Immature natural killer cell (primary cell): ENCODE measurements at places on chromosomes 5 and 9. TPM values are rescaled to one million over a fixed set of nuclear protein-coding genes. Genes with fewer than 3 reads are reported as not detected.

- DNase-seq, result no peak
Measured at GRCh38 chr9:33429256-33429985, 18.0 kb downstream of the AQP3 start.

DNA sequence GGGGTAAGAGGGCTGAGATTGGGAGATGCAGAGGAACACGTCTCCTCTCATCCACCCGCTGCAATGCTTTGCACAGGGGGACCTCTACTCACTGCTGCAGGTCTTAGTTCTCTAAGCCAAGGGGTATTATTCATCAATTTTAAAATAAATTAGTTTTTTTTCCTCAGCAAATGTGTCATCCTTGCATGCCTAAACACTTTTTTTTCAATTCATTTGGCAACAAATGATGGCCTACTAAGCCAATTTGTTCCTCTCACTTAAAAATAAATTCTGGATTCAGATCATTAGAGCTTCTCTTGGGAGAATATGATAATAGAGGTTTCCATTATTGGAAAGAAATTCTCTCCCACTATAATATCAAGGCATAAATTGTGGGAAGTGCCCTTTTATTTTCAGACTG lies 338.3 kb downstream of the IRX1 start:
- DNase-seq, result no peak

- DNase-seq, result no peak
Measured at GRCh38 chr9:132630811-132631210, 39.0 kb downstream of the DDX31 start.

DNA sequence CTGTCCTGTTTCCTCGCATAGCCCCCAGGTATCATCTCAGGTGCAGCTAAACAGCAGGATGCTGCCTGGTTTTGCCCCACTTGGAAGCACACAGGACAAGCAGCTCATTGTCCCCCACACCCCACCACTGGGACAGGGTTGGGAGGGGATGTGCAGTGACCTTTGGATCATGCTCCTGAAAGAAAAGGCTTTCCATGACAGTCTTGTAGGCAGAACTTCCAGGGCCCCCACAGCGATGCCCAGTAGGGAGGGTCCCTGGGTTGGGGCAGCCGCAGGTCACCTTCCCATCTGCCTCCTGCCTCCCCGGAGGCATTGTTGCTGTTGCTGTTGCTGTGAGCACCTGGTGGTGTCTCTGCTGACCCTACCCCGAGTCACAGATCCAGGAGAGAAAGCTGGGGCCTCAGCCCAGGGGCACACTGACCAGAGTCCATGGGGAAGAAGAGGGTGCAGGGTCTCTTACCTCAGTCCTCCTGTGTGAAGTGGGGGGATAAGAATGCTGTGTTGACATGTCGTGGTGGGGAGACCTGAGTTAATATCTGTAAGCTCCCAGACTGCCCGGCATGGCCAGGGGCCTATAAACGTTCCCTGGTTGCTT lies 8.5 kb downstream of the CEP72 start:
- DNase-seq, result no peak

GRCh38 chr9:135580664-135581380 lies 19.3 kb downstream of the PAEP start:
- no peak for DNase-seq

Gene JAKMIP2
- polyA plus RNA-seq, result 1.5 TPM

GRCh38 chr9:108688051-108688450 lies 167.7 kb downstream of the ACTL7B start:
- no peak for DNase-seq

Gene GFPT2
- not detected for polyA plus RNA-seq

DNA sequence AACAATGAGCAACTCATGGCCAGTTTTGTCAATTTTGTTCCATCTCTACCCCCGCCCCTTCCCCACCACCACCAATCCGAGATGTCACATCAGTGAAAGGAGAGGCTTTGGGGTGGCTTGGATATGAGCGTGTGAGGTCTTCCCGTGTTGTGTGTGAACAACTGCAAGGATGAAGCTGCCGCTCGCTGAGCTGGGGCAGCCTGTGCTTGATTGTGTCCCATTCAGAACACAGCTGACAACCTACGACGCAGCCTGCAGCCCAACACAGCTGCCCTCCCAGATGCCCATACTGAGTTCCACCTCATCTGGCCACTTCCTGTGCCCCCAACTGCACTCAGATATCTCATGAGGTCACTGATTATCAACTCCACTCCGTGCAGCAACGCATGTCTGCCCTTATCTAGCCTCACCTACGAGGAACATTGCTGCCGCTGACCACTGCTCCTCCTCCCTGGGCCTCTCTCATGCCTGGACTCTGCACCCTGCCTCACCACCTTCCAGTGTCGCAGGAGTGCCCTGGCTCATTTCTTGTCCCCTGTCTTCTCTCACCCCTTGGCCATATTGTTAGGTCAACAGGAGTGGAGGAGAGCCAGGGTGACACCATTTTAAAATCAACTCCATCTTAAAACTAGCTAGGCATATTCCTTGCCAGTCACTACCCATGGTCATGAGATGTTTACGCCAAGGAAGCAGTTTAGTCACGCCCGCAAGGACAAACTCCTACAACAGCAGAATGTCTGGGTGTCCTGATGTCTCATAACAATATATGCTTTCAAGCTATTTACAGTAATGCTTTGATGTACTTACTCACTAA lies 7.3 kb upstream of the IL4 start:
- no peak for DNase-seq

DNA sequence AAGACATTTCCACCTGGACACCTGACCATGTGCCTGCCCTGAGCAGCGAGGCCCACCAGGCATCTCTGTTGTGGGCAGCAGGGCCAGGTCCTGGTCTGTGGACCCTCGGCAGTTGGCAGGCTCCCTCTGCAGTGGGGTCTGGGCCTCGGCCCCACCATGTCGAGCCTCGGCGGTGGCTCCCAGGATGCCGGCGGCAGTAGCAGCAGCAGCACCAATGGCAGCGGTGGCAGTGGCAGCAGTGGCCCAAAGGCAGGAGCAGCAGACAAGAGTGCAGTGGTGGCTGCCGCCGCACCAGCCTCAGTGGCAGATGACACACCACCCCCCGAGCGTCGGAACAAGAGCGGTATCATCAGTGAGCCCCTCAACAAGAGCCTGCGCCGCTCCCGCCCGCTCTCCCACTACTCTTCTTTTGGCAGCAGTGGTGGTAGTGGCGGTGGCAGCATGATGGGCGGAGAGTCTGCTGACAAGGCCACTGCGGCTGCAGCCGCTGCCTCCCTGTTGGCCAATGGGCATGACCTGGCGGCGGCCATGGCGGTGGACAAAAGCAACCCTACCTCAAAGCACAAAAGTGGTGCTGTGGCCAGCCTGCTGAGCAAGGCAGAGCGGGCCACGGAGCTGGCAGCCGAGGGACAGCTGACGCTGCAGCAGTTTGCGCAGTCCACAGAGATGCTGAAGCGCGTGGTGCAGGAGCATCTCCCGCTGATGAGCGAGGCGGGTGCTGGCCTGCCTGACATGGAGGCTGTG lies 32.4 kb downstream of the CXXC5 start:
- no peak for DNase-seq

GRCh38 chr5:135248801-135249231 lies 150.2 kb downstream of the MACROH2A1 start:
- no peak for DNase-seq

DNA sequence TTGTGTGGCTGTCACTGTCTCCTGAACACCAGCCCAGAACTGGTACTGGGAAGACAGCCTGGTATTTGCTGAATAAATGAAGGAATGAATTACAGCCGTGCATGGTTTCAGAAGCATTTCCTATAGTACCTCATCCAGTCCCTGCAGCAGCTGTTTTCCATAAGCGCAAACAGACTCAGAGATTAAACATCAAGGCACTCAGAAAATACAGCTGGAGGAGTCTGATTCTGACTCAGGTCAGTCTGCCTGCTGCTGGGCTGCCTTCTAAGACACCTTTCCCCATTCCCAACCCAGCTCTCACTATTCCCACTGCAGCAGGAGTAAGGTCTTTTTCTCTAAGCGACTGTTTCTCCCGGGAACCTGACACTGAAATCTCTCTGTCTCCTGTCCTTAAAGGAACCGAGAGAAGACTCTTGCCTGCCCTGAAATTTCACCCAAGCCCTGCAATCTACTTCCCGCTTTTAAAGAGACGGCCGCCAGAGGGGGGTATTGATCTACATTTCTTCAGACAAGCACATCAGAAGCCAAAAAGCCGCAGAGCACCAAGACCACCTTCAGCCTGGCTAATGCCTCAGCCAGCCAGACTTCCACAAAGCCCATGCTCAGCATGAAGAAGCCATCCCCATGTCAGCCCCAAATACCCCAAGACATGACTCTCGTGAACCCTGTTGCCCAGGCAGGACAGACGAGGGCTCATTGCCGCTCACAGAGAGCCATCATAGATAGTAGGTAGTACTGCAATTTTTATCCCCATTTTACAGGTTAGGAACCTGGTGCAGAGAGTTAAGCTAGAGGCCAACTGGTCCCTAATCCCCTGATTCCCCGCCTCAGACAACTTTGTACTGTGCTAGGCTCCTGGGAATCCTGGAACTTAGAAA lies 5.4 kb upstream of the FOXI1 start:
- DNase-seq, result peak; percentile 46

Gene THBS4
- polyA plus RNA-seq, result not detected

Gene ZBED3
- polyA plus RNA-seq, result 0.14 TPM

DNA sequence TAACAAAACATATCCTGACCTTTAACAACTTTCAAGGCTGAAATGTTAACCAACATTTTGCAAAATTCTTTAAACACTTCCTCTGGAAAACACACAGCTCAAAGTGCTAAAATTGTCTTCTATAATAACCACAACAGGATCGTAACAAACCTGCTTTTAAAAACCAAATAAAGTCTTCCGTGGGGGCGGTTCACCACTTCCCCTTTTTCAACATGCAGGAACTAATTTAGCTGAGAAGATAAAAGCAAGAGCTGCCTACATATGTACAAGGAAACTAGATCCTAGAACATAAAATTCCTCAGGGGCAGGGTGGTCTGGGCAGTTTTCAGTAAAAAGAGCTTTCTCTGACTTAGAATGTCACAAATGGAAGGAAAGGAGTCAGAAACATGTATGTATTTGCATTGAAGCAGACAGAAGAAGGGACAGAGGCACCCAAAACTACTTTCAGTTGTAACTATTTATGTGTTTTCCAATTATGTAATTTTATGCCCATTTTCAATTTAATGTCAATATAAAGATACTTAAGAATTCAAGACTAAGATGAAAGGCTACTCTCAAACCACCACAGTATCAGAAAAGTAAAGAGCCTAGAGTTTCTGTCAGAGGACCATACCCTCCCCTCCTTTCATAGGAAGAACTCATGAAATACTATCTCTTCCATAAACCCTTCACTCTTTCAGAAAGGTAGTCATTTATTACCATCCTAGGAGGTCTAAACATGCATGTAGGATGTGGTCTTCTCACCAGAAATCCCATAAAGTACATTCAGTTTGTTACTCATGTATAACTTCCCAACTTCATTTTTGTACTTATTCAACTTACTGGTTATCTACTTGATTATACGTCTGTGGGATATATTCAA lies 185.9 kb upstream of the RASA1 start:
- DNase-seq, result peak; percentile 61

GRCh38 chr5:166117072-166118066 lies 2174.1 kb upstream of the WWC1 start:
- no peak for DNase-seq

Gene CKMT2
- polyA plus RNA-seq, result not detected

DNA sequence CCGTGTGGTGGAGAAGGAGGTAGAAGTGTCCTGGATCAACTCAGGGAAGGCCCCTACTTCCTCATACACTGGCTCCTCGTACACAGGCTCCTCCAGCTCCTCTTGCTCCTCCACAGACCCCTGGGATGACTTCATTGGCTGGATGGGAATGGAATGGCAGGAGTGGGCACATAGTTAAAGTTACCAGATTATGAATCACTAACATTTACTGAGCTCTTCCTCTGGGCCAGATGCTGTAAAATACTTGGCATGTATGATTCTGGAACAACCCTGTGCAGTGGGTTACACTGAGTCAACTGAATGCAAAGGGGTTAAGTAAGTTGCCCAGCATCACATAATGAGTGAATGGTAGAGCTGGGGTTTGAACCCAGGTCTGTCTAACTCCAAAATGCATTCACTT lies 3.1 kb upstream of the FCHSD1 start:
- no peak for DNase-seq

DNA sequence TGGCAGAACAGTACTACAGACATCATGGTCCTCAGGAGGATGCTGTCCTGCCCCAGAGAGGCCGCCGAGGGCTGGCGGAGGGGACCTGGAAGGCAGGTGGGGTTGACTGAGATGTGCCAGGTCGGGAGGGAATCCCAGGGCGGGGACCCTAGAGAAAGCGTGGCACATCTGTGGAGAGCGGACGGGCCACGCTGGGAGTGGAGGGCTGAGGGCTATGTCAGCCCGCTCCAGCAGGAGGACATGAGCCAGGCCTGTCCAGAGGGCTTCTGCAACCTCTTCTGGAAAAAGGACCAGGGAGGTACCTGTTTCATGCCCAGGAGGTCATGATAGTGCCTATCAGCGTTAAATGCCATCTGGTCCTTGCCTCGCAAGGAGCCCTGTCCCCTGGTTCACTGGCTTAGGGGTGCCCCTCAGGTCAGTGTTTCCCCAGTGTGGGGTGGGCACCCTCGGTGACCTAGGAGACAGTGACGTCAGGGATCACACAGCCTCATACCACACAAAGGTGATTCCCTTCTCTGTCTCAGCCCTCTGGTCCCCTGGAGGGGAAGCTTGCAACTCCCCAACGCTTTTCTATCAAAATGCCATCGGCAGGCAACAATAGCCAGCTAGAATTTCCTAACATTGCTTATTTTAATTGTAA lies 103.6 kb upstream of the IER5L start:
- no peak for DNase-seq

- DNase-seq, result no peak
Measured at GRCh38 chr9:2711716-2712115, 5.6 kb upstream of the KCNV2 start.

DNA sequence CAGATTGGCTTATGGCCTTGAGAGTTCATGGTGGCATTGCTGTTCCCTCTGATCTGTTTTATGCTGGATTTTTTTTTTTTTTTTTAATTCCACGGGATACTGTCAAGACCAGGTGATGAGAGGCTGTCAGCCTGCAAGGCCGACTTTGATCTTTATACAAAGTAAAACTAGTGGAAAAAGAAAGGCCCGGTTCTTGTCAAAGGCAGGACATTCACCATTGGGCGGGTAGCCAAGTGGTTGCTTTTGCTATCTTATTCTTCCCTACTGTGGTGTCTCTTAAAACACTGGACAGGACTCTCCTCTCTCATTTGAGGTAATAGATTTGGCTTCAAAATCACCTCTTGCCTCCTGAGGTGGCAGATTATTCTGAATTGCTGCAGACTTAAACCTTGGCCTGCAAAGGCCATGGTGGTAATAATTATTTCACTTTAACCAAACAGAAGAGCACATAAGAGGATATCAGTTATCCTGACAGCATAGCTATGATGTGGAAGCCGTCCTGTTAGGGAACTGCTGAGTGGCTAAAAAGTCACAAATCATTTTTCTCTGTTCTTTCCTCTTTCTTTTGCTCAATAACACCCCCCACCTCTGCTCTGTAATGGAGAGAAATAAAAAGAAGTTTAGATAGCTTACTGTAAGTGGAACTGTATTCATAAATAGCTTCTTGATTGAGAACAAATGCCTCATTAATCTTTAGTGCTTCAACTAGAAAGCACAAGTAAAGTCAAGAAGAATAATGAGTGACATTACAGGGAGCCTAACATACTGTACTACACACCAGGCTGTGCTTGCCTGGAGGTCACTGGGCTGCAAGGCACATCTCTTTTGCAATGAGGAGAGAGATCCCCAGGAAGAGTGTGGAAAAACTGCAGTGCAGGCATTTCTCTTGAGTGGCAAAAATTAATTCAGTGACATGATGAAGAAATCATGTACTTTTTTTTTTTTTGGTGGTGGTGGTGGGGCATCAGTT lies 275.6 kb downstream of the KDM4C start:
- no peak for DNase-seq

- no peak for DNase-seq
Measured at GRCh38 chr5:123036391-123037103, at the start of gene PPIC. Gene PPIC, minus strand, starts transcription at chr5:123036725. Its CDS starts 100 bp downstream, at chr5:123036625.

Gene PLAC8L1
- polyA plus RNA-seq, result not detected

Gene STK32A
- not detected for polyA plus RNA-seq

- no peak for DNase-seq
Measured at GRCh38 chr9:89890326-89890980, 285.6 kb downstream of the GADD45G start.
